NCI-H187 (cell line): ENCODE measurements at places on chromosomes 3 and 15.

GRCh38 chr15:81108427-81108826 lies 25.6 kb upstream of the CFAP161 start:
- DNase-seq: no peak

DNA sequence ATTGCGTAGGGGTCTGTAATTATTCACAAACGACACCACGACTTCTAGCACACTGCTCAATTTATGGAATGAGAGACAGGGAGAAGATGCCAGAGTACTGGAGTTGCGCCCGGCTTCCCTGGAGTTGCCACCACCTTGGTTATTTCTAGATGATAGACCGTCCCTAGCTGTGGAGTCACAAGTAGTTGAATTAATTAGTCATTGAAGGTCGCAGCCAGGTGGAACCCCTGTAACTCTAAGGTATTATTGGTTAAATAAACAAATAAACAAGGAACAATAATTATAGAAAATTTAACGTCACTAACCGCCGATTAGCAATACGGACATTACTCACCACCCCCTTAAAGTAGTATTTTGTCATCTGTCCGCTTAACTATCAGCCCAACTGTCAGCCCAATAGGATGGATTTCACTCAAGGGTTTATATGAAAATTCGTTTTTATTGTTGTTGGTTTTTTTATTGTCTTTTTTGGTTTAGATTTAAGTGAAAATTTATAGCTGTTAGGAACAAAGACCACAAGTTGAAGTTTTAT lies 911 bp upstream of the AZI2 start:
- DNase-seq: no peak

GRCh38 chr15:63238796-63239195 lies 38.6 kb upstream of the APH1B start:
- DNase-seq: no peak

DNA sequence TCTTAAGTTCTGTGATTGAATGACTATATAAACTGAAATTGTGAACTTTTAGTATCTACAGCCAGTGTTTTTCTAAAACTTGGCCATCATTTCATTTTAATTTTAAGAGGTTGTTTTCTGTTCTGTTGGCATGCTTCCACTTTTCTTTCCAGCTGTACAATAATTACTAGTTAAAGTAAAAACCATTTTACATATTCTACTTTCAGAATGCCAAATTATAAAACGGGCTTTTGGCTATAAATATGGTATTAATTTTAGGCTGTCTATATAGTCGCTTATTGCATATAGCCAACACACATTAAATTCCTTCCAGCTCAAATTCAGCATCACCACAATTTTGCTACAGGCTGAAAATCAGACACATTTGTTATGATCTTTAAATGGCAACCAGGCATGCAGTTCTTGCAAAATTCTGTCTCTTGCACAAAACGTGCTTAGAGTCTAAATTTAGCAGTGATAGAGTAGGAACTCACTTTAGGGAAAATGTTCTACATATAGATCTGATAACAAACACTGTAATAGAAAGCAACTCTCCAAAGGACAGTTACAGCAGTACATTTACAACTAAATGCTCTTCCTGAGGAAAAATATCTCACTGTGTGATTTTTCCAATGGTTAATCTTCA lies 81.1 kb downstream of the BTD start:
- DNase-seq: no peak

- DNase-seq: no peak
These were observed 6.1 kb upstream of the GJD2 start for GRCh38 chr15:34760909-34761308.

DNA sequence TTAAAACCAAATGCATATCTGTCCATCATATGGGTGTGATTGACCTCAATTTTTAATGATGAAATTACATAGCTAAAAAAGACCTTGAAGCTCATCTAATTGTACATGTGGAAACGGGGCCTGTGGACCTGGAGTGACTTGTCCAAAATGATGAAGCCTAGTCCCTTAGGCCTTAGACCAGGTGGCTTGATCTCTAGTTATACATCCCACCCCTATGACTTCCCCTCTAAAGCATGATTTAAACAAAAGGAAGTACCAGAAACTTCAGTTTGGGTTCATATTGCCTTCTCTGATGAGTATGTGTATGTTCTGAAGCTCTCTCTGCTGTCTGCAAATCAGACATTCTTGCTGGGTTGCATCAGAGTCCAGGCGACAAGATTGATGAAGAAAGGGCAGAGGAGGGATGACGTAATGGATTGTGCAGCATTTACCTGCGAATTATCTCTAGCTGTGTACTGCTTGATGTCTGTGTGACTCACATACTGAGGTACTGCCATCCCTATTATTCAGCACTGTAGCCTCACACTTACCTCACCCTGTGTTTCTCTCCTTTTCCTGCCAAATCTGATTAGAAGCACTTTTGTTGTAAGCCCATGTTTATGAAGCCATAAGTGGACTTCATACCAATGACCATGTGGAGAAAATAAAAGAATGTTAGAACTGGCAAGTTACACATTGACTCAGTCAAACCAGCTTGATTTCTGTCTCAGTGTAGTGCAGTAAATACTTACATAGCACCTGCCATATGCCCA lies 111.5 kb downstream of the FILIP1L start:
- DNase-seq: no peak

- no peak for DNase-seq
These were observed 114.7 kb downstream of the SNRK start for GRCh38 chr3:43400781-43401730.

DNA sequence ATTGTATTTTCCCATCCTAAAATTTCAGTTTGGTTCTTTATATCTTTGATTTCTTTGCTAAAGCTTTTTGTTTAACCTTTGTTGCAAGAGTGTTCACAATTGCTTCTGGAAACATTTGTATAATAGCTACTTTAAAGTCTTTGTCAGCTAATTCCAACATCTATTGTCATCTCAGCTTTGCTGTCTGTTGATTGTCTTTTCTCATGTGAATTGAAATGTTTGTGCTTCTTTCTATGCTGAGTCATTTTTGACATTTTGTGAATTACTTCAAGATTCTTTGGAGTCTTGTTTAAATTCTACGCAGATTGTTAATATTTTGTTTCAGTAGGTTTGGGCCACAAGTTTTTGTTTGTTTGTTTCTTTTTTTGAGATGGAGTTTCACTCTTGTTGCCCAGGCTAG lies 73.2 kb downstream of the SUCNR1 start:
- DNase-seq: no peak

GRCh38 chr3:143090976-143091837 lies 28.4 kb upstream of the CHST2 start:
- DNase-seq: no peak

GRCh38 chr3:126154391-126155279 lies 25.8 kb downstream of the ALDH1L1 start:
- DNase-seq: no peak

GRCh38 chr3:59817511-59817910 lies 767.7 kb upstream of the CFAP20DC start:
- DNase-seq: no peak

DNA sequence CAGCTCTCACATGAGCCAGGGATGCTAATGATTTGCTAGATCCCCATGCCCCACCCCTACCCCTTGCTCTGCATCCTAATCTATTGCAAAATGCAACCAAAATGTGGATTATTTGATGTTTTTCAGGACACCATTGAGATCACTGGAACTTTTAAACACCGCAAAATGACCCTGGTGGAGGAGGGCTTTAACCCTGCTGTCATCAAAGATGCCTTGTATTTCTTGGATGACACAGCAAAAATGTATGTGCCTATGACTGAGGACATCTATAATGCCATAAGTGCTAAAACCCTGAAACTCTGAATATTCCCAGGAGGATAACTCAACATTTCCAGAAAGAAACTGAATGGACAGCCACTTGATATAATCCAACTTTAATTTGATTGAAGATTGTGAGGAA lies 29.7 kb downstream of the HDC start:
- no peak for DNase-seq

DNA sequence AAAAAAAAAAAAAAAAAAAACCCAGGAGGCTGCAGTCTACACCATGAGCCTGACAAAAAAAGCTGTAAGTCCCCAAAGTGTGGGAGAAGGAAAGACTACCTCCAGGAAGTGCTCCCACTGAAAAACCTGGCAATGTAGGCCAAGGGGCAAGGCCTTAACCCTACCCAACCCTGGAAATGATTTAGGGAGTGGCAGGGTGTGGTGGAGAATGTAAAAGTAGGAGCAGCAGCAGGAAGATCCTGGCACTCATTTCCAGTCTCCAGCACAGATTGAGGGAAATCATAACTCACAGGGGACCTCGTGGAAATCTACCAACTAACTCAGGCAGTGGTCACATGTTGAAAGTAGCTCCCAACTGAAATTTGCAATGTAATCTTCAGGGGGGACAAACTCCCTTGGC lies 839.5 kb downstream of the EPHA3 start:
- no peak for DNase-seq

- no peak for DNase-seq
These were observed at the start of gene MLH1 for GRCh38 chr3:36993326-36994283. Gene MLH1 (plus strand): TSS chr3:36993518. CDS start chr3:36993548, 30 bp downstream.

- no peak for DNase-seq
These were observed 493.6 kb upstream of the ADAMTS9 start for GRCh38 chr3:65181391-65181871.

- DNase-seq: no peak
These were observed 10.6 kb downstream of the HCN4 start for GRCh38 chr15:73357999-73358665.

DNA sequence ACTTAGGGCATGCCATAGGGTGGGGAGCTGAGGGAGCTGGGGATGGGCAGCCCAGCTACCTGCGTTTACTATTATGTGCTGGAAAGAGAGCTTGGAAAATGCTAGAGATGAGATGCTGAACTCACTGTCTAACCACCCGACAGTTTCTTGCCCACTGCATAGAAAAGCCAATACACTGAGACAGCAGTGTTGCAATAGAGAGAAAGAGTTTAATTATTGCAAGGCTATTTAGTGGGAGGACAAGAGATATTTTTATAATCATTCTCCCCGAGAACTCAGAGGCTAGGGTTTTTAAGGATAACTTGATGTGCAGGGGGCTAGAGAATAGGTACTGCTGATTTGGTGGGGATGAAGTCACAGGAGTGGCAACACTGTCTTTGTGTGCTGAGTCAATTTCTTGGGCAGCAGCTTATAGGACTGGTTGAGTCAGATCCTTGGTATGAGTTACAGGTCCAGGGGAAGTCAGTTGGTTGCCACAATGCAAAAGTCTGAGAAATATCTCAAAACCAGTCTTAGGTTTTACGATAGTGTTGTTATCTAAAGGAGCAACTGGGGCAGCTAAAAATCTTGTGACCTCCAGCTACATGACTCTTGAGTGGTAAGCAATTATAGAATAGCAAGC lies 205.9 kb downstream of the GABRG3 start:
- DNase-seq: no peak

GRCh38 chr15:57589754-57590153 lies 1.9 kb upstream of the MYZAP start:
- DNase-seq: no peak

- peak; percentile 59 for DNase-seq
These were observed 34.8 kb upstream of the CD47 start for GRCh38 chr3:108125550-108126071.

GRCh38 chr3:172222478-172223071 lies 183.2 kb downstream of the FNDC3B start:
- no peak for DNase-seq
